ENCODE measurements at places on chromosomes 1 and 21.
A peak's percentile ranks its signal among the peaks of the same experiment; 100 is the strongest.

GRCh38 chr1:70117046-70117445, 88.3 kb downstream of the LRRC40 start:
- no peak for DNase-seq

- no peak for DNase-seq
These were observed 2.3 kb downstream of the ADAM30 start for GRCh38 chr1:119893827-119894700.

GRCh38 chr1:204149635-204150565, 1.9 kb downstream of the ETNK2 start:
- DNase-seq, result no peak

DNA sequence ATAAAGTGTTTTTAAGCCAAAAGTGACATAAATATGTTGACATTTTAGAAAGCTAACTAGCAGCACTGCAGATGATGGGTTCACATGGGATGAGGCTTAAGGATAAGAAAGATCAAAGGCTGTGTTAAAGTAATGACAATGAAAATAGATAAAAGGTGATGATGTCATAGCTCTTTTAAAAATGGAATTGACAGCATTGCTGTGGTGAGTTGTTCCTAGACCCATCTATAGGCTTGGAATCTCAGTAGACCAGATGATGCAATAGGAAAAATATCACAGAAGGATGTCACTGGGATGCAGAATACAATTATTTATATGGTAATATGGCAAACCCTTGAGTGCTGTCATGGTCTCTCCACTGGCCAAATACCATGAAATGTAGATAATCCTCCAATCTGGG, 286.0 kb downstream of the PLA2G4A start:
- DNase-seq, result no peak

GRCh38 chr1:53947172-53947907, 1.2 kb downstream of the LRRC42 start:
- no peak for DNase-seq

- DNase-seq, result no peak
These were observed 182.9 kb upstream of the CAMK1G start for GRCh38 chr1:209400351-209401220.

GRCh38 chr1:217465102-217465501, 165.8 kb downstream of the GPATCH2 start:
- DNase-seq, result no peak

GRCh38 chr1:223802602-223803001, 43.1 kb downstream of the TP53BP2 start:
- DNase-seq, result no peak

DNA sequence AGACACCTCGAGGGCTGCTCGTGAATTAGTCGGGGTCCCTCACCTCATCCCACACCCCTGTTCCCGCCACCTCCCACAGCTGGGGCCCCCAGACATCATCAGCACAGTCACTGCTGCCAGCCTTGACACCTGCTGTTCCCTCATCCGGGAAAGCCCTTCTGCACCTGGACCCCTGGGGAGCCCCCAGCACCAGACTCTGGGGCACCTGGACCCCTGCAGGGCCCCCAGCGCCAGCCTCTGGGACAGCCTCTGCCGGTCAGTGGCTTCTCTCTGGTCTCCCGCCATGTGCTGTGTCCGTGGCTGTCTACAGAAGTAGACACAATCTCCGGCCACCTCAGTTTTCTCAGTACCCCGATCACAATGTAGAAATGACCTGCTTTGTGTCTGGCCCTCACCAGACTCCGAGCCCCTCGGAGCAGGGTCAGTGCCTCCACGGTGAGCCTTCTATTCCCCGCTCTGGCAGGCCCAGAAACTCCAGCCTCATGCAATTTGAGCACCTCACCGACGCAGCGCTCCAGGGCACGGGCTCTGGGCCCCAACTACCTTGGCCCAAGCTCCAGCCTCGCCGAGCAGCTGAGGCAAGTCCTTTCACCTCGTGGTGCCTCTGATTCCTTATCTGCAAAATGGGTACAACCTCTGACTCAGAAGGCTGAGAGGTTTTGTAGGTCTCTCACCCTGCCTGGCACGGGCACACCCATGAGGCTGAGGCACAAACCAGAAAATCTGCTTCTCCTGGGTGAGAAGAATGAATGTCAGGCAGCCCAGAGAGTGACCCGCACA, 84.7 kb downstream of the RIPK4 start:
- no peak for DNase-seq

DNA sequence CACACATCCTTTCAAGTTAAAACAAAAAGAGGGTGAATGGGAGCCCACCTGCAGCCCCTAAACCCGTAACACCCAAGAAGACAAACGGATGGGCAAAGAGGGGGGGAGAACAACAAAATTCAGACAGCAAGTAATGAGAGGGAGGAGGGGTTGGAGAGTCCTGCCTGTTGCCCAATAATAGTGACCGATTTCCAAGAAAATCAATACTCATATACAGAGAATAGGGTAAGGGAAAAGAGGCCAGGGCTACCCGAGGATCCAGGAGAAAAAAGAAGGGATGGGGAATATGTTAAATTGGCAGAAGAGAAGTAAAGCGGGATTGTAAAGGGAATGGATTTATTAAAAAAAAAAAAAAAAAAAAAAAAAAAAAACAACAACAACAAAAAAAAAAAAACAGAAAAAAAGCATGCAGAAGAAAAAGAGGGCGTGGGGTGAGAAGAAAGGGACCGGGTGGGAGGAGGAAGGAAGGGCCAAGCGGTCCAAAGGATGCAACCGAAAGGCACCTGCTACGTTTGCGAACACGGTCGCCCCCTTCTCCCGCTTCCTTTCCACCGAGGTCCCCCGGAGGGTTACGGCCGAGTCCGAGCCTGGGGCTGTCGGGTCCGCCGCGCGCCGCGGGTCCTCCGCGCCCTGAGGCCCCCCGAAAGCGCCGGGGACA, 930 bp downstream of the SLC30A10 start:
- DNase-seq, result no peak

- DNase-seq, result peak; percentile 70
These were observed 16.2 kb upstream of the ERICH3 start for GRCh38 chr1:74689621-74690363.

DNA sequence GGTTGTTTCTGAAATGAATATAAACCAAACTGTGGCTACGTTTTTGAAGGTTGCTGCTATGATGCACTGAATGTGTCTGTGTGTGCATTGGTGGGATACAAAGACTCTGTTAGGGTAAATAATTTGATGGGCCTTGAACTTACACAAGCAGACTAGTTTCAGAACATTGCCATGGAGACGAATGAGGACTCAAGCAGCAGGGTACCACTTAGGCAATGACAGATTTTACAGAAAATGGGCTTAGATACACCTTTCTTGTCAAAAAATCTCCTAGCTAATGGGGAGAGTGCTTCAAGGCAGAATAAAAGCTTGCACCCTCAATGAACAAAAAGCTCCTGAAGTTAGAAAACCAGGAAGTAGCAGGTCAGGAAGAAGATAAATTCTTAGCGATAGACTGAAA, 55.7 kb downstream of the IER5 start:
- DNase-seq, result no peak

- no peak for DNase-seq
These were observed 151.5 kb downstream of the PEX14 start for GRCh38 chr1:10626131-10626731.

DNA sequence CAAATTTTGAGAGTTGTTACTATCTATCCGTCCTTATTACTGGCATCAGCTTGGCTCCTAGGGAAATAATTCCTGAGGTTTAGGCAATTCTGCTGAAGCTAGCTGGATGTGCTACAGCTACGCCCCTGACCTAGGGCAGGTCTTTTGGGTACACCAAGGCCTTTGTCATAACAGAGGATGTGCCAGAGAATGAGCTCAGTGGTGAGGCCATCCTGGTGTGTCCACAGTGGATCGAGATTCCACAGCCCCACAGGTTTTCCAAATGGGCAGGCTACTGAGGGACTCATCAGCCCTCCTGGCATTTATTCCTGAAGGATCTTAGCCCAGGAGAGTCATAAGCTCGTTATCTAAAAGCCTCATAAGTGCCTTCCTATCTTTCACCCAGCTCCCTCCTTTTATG, 475.2 kb upstream of the USP24 start:
- DNase-seq, result no peak

- DNase-seq, result no peak
These were observed 616.9 kb downstream of the KIF26B start for GRCh38 chr1:245771511-245772281.

DNA sequence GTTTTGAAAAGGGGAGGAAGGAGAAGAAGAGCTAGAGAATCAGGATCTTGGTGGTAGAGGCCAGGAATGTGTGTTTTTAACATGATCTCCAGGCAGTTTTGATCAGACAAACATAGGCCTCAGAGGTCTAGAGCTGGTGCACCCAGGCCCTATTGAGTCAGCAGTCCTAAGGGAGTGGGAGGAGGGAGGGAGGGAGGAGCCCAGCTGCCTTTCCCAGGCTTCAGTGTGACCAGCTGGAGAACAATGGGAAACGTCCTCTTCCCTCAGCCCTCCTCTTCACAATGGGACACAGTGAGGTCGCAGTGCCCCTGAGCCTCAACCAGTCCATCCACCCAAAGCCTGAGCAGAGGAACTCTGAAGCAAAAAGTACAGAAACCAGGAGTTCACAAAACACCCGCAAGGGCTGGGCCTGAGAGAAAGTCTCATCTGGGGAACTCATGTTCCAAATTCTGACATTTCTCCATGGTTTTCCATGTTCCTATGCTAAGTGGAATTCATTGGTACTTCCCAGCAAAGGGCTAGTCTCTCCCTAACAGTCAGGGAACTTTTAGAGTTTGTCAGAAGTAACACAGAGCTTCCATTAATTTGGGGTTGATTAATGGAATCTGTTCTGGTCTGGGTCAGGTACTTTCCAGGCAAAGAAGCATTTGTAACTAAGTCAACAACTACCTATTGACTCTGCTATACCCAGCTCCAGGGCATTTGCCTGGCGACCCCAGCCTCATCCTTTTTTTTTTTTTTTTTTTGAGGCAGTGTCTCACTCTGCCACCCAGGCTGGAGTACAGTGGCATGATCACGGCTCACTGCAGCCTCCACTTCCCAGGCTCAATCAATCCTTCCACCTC, 37.5 kb downstream of the ELAPOR1 start:
- DNase-seq, result peak; percentile 64

- no peak for DNase-seq
These were observed 28.4 kb upstream of the AHCTF1 start for GRCh38 chr1:246959944-246960693.

DNA sequence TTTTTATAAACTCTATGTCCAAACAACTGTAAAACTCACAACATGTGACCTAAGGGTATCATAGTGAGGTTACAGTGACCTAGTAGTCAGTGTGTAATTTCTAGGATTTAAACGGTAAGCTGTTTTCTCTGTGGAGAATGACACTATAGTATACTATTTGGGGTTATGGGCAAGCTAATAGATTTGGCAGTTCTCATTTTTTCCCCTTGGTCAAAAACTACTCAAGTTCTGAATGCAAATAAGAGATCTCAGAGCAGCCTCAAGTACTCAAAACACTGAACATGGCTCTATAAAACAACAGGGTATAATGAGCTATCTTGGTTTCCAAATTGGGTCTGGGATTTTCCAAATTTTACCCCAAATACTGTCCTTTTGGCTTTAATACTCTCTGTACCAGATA, 88.5 kb upstream of the HMCN1 start:
- no peak for DNase-seq

- no peak for DNase-seq
These were observed 4.8 kb downstream of the ATP6V1G3 start for GRCh38 chr1:198535631-198536030.

DNA sequence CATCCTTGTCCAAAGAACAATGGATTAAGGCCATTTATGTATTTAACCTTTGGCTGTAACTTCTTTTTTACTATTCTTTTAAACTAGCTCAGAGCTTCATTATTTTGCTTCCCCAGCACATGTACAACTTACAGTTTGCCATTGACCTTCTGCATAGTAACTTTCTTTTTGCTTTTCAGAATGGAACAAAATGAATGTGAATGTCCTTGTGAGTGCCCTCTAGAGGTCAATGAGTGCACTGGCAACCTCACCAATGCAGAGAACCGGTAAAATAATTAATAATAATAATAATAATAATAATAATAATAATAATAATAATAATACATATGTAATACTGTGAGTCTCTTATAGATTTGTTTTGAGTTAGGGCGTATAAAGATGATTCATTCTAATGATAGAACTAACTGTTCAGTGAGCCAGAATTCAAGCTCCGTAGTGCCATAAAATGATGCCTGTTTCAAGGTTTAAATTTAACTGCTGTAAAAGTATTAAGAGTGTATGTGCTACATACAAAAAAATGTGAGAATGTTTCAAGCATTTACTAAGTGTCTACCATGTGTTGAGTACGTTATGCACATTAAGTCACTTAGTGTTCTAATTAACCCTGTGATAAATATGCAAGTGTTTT, 69.0 kb upstream of the RAVER2 start:
- DNase-seq, result peak; percentile 48

GRCh38 chr1:233982827-233983518, 78.5 kb downstream of the SLC35F3 start:
- DNase-seq, result no peak

GRCh38 chr1:65176056-65176450, 28.1 kb downstream of the AK4 start:
- no peak for DNase-seq

GRCh38 chr1:216453777-216454176, 30.5 kb upstream of the USH2A start:
- DNase-seq, result no peak

GRCh38 chr1:90046635-90047034, 51.7 kb downstream of the ZNF326 start:
- DNase-seq, result no peak

- no peak for DNase-seq
These were observed 57.3 kb downstream of the LAMC2 start for GRCh38 chr1:183243161-183244050.

DNA sequence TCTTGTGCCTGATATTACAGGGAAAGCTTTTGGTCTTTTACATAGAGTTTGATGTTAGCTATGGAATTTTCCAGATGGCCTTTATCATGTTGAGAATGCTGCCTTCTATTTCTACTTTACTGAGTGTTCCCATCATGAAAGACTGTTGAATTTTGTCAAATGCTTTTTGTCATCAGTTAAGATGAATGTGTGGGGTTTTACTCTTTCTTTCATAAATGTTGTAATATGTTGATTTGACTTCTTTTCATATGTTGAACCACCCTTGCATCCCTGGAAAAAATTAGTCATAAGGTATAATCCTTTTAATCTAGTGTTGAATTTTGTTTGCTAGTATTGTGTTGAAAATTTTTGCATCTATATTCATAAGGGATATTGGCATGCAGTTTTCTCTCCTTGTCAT, 16.1 kb upstream of the HOOK1 start:
- DNase-seq, result no peak

GRCh38 chr1:178694923-178695525, 30.0 kb upstream of the RALGPS2 start:
- no peak for DNase-seq

- no peak for DNase-seq
These were observed 104.4 kb upstream of the TIAM1 start for GRCh38 chr21:31448496-31448895.
